ENCODE measurements at places on chromosomes 2 and 18. TPM values are rescaled to one million over a fixed set of nuclear protein-coding genes. Genes with fewer than 3 reads are reported as not detected.

Gene MREG
- total RNA-seq: 1.1 TPM

Gene PDCD1
- not detected for total RNA-seq

Gene CCDC74A
- total RNA-seq: 2.8 TPM

Gene ABHD1
- not detected for total RNA-seq

Gene CFC1
- total RNA-seq: not detected

Gene PTPRN
- total RNA-seq: 1.9 TPM

Gene SIX3
- not detected for total RNA-seq

Gene UGT1A10
- total RNA-seq: not detected

Measured in cardiac atrium fibroblast (primary cell).